Stimulated activated CD8-positive, alpha-beta memory T cell treated with anti-CD3 and anti-CD28 coated beads, Interleukin-7, amount 100 ng/mL, for 1 hour (primary cell): ENCODE measurements at places on chromosomes 5 and 9.

DNA sequence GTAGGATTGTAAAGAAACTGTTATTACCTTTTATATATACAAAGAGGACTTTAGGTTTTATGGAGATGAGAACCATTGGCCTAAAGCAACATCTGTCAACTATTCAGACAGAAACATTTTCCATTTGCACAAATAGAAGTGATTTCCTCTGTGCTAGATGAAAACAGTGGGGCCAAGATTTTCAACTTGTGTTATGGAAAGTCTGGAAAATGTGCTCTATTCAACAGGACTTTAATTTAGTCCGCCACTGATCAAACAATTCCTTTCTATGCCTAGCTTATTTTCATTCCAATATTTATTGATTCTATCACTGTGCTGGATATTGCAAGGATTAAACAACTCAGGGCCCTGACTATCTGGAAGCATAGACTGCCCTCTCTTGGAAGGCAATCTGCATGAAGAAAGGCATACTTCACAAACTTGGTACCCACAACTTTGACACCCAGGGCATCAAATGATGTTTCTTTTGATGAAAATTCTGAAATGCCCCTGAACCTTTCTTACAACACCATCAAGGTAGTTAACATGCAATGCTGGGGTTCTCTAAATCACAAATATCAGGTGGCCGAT is 126.6 kb upstream of the HMHB1 start:
- no peak for DNase-seq

- no peak for DNase-seq
Observed at GRCh38 chr5:123273984-123274383, 149.2 kb downstream of the CEP120 start.

- DNase-seq = no peak
Observed at GRCh38 chr5:179906795-179907555, 722 bp downstream of the TBC1D9B start.

- DNase-seq = no peak
Observed at GRCh38 chr5:74394528-74394915, 246.0 kb downstream of the ENC1 start.

GRCh38 chr5:99037668-99038067 is 108.9 kb upstream of the CHD1 start:
- peak; percentile 13 for DNase-seq

- no peak for DNase-seq
Observed at GRCh38 chr5:150106674-150107426, 20.5 kb upstream of the CSF1R start.

GRCh38 chr5:39639618-39640089 is 214.9 kb upstream of the DAB2 start:
- no peak for DNase-seq

DNA sequence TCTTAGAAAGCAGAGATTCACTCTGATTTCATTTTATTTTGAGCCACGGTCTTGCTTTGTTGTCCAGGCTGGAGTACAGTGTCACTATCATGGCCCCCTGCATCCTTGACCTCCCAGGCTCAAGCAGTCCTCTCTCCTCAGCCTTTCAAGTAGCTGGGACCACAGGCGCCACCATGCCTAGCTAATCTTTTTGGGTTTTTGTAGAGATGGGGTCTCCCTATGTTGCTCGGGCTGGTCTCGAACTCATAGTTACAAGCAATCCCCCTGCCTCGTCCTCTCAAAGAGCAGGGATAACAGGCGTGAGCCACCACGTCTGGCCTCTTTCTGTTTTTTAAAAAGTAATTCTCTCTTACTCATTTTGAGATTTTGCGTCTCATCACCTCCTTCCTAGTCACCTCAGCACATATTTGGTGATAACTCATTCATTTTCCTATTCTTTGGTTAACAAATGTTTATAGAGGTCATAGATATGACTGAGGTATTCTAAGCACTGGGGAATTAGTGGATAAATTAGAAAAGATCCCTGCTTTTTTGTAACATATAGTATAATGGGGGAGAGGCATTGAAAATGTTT is 10.8 kb upstream of the DCP2 start:
- no peak for DNase-seq

DNA sequence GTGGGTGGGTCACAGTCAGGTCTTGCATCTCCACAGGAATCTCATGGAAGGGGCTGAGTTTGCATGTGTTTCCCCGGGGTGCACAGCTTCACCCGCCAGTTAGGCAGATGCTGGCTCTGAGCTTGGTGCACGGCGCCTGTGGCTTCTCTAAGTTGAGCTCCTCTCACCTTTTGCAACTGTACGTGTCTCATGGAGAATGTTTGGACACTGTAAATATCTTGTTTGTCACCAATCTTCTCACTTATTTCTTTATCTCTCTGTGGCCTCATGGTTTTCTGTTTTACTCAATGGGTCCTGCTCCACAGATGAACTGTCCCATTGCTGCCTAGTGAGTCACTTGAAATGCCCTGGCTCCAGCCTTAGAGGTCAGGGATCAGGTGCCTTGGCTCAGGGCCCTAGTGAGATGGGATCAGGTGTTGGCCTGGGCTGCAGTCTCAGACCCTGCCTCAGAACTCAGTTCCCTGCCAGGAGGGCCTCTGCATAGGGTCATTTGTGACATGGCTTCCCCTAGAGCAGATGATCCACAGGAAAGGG is 61.6 kb downstream of the WNK2 start:
- DNase-seq = no peak

GRCh38 chr5:59193616-59194319 is 610.9 kb downstream of the RAB3C start:
- no peak for DNase-seq

- no peak for DNase-seq
Observed at GRCh38 chr9:79664375-79664831, 92.6 kb downstream of the TLE4 start.

DNA sequence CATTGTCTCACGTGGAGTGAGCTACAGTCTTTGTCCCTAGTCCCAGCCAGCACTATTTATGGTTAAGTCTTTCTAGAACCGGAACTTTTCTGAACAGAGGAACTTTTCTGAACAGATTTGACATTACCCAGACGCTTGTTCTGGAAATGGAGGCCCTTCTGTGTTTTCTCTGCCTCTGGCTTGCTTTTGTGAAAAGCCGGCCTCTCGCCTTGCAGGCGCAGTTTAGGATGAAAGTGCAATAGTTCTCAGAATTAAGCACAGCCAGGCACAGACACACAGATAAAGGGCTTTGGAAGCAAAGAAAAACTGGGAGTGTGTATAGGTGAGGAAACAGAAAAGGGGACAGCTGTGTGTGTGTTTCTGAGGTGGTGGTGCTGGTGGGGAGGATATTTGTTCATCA is 5.9 kb downstream of the GDNF start:
- DNase-seq = no peak

DNA sequence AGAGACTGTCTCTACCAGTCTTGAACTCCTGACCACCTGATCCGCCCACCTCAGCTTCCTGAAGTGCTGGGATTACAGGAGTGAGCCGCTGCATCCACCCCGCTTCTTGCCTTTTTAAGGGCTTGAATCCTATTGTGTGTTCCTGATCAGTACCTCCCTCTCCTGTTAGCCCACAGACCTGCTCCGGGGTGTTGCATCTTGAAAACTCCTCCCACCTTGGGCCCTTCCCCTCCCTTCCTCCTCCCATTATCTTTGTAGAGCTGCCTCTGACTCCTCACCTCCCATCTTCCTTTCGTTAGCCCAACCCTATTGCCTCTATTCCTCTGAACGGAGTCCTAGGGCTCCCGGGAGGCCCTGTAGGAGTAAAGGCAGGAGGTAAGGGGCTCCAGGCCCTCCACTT is 48.5 kb upstream of the NEK6 start:
- DNase-seq = no peak

DNA sequence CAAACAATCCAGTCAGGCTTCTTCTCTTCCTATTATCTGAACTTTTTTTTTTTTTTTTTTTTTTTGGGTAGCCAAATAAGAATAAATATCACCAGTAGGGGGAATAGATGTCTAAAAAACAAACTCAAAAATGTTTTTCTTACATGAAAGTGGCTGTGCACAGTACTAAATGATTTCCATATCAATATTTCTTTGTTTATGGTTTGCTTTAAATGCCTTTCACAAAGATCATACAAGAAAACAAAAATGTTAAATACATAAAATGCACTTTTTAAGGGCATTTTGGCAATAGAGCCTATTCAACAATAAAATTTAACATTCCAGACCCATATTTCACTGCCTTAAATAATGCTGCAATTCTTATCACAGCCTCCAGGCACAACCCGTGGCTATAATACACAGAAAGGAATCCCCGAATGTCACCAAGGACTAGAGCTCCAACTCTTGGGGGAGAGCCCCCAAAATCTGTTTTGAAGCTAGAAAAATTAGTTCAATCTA is 91.1 kb upstream of the TBCA start:
- DNase-seq = no peak

DNA sequence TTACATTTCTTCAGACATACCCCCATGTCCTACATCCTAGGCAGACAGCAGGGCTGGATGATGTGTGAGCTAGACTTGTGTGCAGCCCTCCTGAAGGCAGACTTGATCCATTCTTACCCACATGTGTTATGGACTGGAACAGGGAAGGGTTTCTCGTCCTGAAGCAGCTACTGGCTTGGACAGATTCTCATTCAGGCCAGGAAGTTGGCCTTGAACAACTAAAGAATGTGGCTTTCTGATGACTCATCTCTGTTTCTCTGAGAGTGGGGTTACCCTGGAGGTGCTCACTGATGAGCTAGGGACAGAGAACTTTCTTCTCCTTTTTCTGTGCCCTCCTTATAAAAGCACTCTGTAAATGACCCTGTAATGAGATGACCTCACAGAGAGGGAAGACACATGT is 246.5 kb downstream of the PCSK5 start:
- DNase-seq = no peak

- DNase-seq = no peak
Observed at GRCh38 chr5:147084702-147085101, 150.1 kb upstream of the STK32A start.

- DNase-seq = no peak
Observed at GRCh38 chr5:115577741-115578140, 24.5 kb downstream of the TICAM2 start.

GRCh38 chr5:52710972-52711596 is 76.6 kb upstream of the ITGA1 start:
- no peak for DNase-seq

DNA sequence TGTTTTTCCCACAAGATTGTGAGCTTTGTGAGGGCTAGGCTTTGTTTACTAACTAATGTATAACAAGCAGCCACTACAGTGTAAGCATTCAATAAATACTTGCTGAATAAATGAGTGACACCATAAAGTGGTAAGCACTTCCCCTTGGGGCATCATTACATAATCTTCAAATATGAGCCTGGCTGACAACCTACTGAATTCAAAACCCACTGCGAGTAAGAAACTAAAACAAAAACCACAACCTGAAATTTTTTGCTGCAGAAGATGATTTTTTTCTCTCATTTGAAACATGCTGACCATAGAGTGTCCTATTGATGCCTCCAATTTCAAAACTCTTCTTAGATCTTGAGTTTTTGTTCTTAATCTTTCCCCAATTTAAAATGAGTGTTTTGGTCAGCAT is 331.3 kb upstream of the CCNG1 start:
- no peak for DNase-seq

DNA sequence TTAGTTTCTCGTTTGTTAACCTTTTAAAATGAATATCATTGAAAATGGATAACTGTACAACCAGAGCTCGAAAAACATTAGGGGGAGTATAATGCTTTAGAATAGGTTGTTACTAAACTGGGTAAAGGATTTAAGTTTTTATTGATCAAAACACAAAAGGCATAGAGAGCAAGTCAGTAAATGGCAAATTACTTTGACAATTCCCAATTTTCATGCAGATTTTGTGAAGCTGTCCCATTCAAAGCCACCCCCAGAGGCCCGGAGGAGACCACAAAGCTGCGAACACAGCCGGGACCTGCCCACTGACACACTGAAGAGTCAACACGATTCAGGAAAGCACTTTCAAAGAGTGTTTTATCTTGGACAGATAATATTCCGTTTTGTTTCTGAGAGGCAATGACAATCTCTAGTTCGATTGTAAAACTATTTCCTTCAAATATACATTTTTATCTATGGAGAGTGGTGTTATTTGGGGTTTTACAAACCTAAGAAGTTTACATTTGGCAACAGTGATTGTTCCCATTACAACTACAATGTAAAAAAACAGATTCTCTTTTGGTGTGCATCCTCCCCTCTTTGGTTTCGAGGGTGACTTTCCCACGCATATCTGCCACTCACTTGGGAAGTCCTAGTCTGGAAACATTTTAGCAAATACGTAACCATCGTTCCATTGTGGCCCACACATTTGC is 182.6 kb upstream of the TBCA start:
- no peak for DNase-seq

DNA sequence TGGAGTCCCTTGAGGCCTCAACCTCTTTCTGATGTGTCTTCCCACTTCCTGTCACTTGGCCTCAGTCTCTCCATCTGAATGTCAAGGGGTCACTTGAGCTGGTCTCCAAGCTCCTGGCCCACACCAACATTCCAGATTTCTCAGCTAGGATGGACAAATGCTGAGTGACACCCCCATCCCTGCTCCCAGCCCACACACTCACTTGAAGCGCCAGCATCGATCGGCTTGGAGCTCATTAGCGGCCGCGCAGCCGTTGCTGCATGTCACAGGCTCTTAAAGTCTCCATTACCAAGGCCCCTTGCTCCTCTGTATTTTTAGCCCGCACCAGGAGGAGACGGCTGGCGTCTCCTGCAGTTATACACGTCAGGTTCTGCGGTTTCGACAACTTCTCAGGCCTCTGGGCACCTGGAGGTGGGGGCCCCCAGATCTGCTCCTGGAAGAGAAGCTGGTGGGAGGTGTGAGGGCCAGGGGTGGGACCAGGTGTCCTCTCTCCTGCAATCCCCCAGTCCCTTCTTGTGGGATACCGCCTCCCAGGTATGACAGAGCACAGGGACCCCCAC is 33.4 kb upstream of the ARAP3 start:
- no peak for DNase-seq

DNA sequence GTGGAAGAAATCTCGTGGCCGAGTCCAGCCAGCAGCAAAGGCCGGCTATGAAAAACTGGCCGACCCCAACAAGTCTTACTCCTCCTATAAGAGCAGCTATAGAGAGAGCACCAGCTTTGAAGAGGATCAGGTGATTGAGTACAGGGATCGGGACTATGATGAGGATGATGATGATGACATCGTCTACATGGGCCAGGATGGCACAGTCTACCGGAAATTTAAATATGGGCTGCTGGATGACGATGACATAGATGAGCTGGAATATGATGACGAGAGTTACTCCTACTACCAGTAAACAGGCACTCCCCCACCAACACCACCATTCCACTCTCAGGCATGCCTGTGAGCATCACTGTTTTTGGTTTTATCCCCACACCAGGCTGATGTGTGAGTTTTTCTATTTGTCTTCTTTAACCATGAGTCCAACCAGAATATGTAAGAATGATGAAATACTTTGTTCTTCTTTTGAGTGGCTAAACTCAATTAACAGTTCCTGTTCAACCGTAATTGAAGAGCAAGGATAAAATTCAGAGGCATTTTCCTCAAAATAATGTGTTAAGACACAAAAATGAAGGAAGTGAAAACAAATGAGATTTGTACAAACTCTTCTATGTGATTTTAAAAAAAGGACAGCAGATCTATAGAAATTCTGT is 35.5 kb downstream of the RFK start:
- no peak for DNase-seq
